ENCODE measurements at places on chromosomes 3 and 15.

- DNase-seq = no peak
These were observed 127.4 kb downstream of the UBE2E2 start for GRCh38 chr3:23330568-23330967.

GRCh38 chr3:112123548-112123947 lies 9.5 kb downstream of the GCSAM start:
- no peak for DNase-seq

DNA sequence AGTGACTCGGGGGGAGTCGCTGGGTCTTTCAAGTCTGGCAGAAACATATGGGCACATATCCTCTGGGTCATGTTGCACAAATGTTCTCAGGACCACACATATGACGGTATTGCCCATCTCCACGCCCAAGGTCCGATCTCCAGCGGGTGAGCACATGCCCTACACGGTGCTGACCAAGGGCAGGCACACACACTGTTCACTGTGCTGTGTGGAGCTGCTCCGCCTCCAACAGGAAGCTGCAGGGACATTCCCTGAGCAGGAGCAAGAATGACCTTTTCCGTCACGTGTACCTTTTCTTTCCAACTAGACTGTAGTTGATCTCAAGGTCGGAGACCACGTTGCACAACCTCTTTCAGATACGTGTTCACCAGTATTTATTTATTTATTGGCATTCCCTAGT lies 41.7 kb upstream of the B3GNT5 start:
- DNase-seq = no peak

DNA sequence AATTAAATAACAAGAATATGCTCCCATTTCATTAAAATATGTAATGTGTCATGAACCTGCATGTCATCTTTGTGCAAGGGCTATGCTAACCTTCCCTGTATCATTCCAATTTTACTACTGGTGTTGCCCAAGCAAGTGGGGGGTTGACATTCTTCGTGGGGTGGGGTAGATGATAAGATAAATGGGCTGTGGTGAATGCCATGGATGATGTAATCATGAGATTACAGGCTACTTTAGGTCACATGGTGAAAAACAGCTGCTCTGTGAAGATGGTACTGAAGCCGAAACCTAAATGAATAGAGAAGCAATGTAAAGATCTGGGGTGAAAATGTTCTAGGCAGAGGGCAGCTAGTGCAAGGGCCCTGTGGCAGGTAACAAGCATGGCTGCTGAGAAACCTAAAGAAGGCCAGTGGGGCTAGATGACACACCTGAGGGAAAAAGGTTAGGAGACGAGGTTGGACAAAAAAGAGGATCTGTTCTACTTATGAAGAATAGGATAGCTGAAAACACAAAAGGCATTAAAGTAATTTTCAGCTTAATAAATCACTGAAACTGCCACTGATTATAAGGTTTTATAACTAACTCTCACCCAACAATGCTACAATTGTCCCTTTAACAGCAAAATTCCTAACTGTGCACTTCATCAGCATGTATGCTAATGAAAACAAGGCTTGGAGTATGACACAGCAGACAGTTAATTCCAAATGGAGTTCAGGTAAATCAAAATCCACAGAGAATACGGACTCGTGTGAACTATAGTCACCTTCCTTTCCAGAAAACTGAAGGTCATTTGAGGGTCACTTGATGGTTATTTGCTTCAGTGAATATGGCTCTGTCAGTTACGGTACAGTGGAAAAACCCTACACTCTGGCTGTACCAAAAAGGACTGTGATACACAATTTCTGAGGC lies 35.0 kb downstream of the MTMR10 start:
- DNase-seq = no peak

DNA sequence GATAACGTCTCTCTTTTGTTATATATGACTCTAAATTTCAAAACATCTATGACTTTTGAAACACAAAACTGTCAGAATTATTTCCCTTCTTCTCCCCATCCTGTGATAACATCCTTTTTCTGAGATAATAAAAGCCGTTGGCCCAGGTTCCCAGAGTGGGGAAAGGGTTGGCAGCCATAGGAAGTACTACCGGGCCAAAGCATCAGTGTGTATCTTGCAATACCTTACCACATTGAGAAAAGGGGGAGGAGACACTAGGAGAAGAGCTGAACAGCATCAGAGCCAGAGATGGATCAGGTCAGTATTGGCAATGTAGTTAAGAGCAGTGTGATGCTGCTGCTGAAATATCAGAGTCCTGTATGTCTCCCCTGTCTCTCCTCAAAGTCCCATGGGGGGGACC lies 210.0 kb upstream of the PROK2 start:
- no peak for DNase-seq
